ENCODE measurements at places on chromosomes 11 and 22. TPM values are rescaled to one million over a fixed set of nuclear protein-coding genes. Genes with fewer than 3 reads are reported as not detected.
A peak's percentile ranks its signal among the peaks of the same experiment; 100 is the strongest.

Gene PLXNB2
- total RNA-seq, result 55.4 TPM

Gene YPEL4
- 0.26 TPM for total RNA-seq

Gene ZNF280B
- 0.45 TPM for total RNA-seq

Gene DUSP8
- 53.5 TPM for total RNA-seq

Gene C22orf31
- not detected for total RNA-seq

Gene BACE1
- 13.7 TPM for total RNA-seq

Gene SCN4B
- 17.5 TPM for total RNA-seq

Gene TNNT3
- 12.5 TPM for total RNA-seq

Gene CHRM1
- not detected for total RNA-seq

Gene AMOTL1
- 60.6 TPM for total RNA-seq

Gene HBB
- 421 TPM for total RNA-seq

- no peaks in the 10 kb centered on the region for H3K36me3 ChIP-seq
- DNase-seq, result no peak
- no peak overlapping the region for H3K4me3 ChIP-seq
Observed at GRCh38 chr11:8873741-8874405, 37.1 kb upstream of the AKIP1 start.

DNA sequence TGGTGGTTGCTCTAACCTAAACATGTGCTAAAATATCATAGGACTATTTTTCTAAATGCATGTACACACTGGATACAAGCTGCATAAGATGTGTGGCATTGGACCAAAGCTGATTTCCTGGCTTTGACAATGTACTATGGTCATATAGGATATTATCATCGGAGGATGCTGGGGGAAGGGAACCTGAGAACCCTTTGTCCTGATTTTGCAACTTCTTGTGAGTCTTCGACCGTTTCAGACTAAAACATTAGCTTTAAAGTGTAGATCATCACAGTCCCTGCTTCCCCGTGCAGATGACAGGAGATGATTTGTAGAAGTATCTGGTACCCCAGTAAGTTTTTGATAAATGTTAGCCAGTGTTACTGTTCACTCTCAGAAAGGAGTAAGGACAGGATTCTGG, 554.7 kb downstream of the MIAT start:
- H3K27me3 ChIP-seq, result peaks cover under 1% of the 10 kb centered on the region
- no peaks in the 10 kb centered on the region for H3K36me3 ChIP-seq
- no peak for DNase-seq
- H3K4me1 ChIP-seq, result no peaks in the 10 kb centered on the region
- no peak overlapping the region for H3K27ac ChIP-seq
- no peak overlapping the region for H3K4me3 ChIP-seq

GRCh38 chr22:43151251-43152002, at the start of gene TSPO:
Gene TSPO (plus strand): TSS chr22:43151559. CDS start chr22:43159239, 7,680 bp downstream.
- DNase-seq, result peak; percentile 78
- no peaks in the 10 kb centered on the region for H3K27me3 ChIP-seq
- H3K36me3 ChIP-seq, result peaks cover 17% of the 10 kb centered on the region

DNA sequence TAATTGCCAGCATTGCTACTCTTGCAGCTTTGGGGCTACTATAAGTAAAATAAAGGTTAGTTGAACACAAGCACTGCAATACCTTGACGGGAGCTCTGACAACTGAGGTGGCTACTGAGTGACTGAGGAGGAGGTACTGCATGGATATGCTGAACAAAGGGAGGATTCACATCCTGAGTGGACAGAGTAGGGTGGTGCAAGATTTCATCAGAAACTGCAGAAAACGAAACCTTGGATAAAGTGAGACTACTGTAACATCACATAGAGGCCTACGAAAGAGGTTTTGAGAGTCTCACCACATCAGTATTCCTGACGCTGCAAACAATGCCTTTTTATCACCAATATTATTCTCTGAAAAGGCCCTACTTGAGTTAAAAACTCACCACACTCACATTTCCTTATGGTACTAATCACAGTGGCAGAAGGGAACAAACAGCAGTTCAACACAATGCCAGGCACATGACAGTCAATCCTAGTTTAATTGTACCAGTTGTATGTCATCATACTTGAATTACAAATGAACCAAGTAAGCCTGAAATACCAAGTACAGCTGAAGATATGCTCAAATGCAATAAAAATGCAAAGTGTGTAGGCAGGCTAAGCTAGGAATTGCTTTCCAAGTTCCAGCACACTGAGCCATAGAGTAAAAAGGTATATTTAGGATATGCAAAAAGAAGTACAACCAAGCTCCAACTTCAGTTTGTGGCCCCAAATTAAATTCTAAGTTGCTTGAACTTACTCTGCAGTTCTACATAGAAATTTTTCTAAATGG, 4.0 kb upstream of the GPR83 start:
- H3K27ac ChIP-seq, result no peak overlapping the region
- H3K27me3 ChIP-seq, result no peaks in the 10 kb centered on the region
- no peaks in the 10 kb centered on the region for H3K36me3 ChIP-seq
- H3K4me1 ChIP-seq, result peaks cover 13% of the 10 kb centered on the region

DNA sequence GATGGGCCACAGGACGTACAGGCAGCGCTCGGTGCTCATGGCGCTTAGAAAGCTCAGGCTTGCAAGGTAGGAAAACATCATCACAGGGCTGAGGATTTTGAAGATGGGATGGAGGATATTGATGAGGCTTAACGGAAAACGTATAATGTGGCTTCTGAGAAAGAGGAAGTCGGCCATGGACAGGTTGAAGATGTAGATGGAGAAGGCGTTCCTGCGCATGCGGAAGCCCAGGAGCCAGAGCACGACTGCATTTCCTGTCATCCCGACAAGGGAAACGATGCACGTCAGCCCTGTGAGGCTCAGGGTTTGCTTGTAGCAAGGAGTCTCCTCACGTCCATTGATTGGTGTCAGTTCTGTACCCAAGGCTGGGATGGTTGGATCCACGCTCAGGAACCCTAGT, 17.4 kb upstream of the MRGPRX1 start:
- no peak overlapping the region for H3K27ac ChIP-seq
- no peak for DNase-seq
- no peaks in the 10 kb centered on the region for H3K36me3 ChIP-seq
- H3K27me3 ChIP-seq, result no peaks in the 10 kb centered on the region
- no peaks in the 10 kb centered on the region for H3K4me1 ChIP-seq
- H3K4me3 ChIP-seq, result no peak overlapping the region

DNA sequence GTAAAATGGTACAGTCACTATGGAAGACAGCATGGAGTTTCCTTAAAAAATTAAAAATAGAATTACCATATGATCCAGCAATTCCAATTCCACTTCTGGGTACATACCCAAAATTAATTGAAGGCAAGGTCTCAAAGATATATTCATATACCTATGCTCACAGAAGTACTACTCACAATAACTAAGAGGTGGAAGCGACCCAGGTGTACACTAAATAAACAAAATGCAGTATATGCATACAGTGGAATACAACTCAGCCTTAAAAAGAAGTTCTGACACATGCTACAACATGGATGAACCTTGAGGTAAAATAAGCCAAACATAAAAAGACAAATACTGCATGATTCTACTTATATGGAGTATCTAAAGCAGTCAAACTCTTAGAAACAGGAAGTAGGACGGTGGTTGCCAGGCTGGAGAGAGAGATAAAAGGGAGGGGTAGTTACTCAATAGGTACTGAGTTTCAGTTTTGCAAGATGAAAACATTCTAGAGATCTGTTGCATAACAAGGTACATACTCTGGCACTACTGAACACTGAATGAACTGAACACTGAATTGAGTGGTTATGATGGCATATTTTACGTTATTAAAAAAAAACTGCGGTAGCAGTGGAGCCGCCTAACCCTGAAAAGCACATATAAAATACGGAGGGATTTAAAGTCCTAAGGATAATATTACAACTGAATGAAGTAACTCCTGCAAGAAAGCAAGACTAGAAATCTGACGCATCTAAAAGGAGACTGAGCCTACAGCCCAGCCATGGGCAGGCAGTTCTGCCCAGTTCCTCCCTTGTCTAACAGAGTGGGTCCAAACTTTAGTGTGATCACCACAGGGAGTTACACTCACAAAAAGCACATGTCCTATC, 12.8 kb downstream of the DGCR2 start:
- no peak overlapping the region for H3K4me3 ChIP-seq
- no peaks in the 10 kb centered on the region for H3K27me3 ChIP-seq
- no peak overlapping the region for H3K27ac ChIP-seq
- peaks cover 66% of the 10 kb centered on the region for H3K4me1 ChIP-seq

DNA sequence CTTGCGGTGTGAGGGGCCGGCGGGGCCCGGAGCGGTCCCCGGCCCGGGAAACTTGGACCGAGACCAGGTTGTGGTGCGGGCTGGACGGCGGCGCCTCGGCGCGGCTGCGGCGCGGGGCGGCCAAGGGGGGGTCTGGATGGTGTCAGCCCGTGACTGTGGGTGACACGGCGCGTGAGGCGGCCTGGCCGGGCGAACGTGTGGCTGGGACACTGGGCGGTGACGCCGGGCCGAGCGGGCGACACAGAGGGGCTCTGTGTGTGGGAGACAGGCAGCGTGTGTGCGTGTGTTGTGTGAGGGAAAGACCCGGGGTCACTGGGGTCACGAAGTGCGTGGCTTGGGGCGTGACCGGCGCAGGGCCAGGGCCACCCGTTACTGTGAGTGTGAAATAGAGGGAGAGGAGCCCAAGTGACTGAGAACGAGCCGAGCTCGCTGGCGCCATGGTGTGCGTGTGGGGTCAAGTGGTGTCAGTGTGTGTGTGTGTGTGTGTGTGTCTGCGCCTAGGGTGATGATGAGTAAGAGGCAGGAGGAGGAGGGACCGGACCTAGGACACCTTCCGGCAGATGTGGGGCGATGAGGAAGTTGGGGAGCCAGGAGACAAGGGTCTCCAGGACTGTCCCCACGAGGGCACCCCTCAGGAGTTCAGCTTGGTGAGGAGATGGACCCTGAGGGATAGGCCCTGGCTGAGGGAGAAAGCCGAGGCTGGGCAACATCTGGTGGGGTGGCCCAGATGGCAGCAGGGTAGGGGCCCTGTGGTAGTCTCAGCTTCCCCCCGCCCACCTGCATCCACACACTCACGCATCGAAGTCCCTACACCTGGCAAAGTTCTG, 817 bp downstream of the RELT start:
- H3K27ac ChIP-seq, result peak overlapping the region; percentile 85
- peak overlapping the region; percentile 63 for H3K4me3 ChIP-seq
- H3K4me1 ChIP-seq, result peaks cover 39% of the 10 kb centered on the region
- H3K36me3 ChIP-seq, result no peaks in the 10 kb centered on the region
- peak; percentile 44 for DNase-seq

DNA sequence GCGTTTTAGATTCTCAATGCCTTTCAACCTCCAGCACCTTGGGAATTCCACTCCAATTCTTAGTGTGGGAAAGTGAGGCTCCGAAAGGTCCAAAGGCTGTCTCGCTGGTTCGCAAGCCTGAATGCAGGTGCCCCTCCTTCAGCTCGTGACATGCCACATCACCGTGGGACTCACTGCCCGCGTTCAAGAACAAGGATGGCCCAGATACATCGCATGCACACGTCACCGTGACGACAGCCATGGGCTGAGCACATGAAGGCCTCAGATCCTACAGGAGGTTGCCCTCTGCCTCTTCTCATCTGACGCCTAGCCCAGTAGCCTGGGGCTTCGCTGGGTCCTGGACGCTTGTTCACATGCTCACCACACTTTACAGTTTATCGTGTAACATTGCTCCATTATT, 4.4 kb upstream of the LINC01488 start:
- H3K27ac ChIP-seq, result no peak overlapping the region
- H3K36me3 ChIP-seq, result no peaks in the 10 kb centered on the region
- H3K27me3 ChIP-seq, result no peaks in the 10 kb centered on the region
- peaks cover 15% of the 10 kb centered on the region for H3K4me1 ChIP-seq
- no peak overlapping the region for H3K4me3 ChIP-seq

DNA sequence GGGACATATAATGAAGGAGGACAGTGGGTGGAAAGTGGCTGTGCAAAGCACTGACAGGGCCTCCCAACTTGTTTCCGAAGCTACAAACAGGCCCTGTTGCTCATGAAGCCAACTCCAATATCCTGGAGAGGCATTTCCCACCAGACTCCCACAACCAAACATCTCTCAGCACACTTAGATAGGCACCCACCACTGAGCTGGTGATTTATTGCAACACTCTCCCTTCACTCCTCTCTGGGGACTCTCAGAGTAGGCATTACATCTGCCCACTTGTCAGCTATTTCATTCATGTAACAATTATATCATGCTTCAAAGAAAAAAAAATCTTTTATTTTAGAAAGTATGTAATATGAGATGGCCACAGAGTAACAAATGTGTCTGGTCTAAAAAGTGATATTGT, 32.1 kb upstream of the PPP2R1B start:
- H3K4me1 ChIP-seq, result peaks cover 12% of the 10 kb centered on the region
- no peak overlapping the region for H3K4me3 ChIP-seq
- no peak for DNase-seq
- no peak overlapping the region for H3K27ac ChIP-seq
- no peaks in the 10 kb centered on the region for H3K27me3 ChIP-seq
- no peaks in the 10 kb centered on the region for H3K36me3 ChIP-seq

DNA sequence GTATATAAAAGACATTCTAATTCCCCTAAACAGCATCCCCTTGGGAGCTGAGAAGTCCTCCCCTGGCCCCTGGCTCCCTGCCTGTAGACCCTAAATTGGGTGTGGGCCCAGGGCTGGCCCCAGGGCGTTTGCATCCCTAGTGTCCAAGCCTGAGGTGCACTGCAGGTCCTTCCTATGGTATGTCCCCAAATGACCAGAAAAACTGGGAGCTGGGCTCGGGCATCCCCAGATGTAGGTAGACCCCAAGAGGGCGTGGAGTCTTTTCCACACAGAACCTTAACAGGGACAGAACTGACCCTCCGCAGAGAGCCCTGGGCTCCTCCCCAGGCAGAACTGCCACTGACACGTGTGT, 782 bp upstream of the OSBPL5 start:
- peaks cover 53% of the 10 kb centered on the region for H3K4me1 ChIP-seq
- no peaks in the 10 kb centered on the region for H3K36me3 ChIP-seq
- no peak overlapping the region for H3K27ac ChIP-seq
- no peak for DNase-seq
- H3K27me3 ChIP-seq, result no peaks in the 10 kb centered on the region

GRCh38 chr11:11985954-11986949, 22.2 kb downstream of the DKK3 start:
- no peak for DNase-seq
- no peaks in the 10 kb centered on the region for H3K27me3 ChIP-seq
- H3K4me1 ChIP-seq, result peaks cover 70% of the 10 kb centered on the region
- no peaks in the 10 kb centered on the region for H3K36me3 ChIP-seq
- H3K4me3 ChIP-seq, result no peak overlapping the region
- H3K27ac ChIP-seq, result peak overlapping the region; percentile 64

- peak; percentile 41 for DNase-seq
- peaks cover 20% of the 10 kb centered on the region for H3K36me3 ChIP-seq
- H3K4me1 ChIP-seq, result peaks cover 59% of the 10 kb centered on the region
- no peaks in the 10 kb centered on the region for H3K27me3 ChIP-seq
- no peak overlapping the region for H3K27ac ChIP-seq
Observed at GRCh38 chr22:21624120-21624879, 5.5 kb downstream of the YDJC start.
